Right hindlimb (tissue), 1 donor: ENCODE measurements at places on chromosomes 2 and 18.

GRCh38 chr2:60966507-60967405, 50.8 kb upstream of the PEX13 start:
- DNase-seq: no peak

DNA sequence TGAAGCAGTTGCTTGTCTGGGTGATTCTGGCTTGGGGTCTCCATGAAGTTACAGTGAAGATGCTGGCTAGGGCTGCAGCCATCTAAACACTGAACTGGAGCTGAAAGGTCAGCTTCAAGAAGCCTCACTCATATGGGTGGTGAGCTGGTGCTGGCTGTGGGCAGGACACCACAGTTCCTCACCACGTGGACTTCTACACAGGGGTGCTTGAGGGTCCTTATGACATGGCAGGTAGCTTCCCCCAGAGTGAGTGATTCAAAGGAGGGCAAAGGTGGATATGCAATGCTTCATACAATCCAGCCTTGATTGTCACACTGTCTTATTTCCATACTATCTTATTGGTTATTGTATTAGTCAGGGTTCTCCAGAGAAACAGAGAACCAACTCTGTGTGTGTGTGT, 6.0 kb downstream of the CD302 start:
- DNase-seq: no peak

- DNase-seq: no peak
Observed at GRCh38 chr2:202782940-202783558, 88.5 kb downstream of the ICA1L start.

DNA sequence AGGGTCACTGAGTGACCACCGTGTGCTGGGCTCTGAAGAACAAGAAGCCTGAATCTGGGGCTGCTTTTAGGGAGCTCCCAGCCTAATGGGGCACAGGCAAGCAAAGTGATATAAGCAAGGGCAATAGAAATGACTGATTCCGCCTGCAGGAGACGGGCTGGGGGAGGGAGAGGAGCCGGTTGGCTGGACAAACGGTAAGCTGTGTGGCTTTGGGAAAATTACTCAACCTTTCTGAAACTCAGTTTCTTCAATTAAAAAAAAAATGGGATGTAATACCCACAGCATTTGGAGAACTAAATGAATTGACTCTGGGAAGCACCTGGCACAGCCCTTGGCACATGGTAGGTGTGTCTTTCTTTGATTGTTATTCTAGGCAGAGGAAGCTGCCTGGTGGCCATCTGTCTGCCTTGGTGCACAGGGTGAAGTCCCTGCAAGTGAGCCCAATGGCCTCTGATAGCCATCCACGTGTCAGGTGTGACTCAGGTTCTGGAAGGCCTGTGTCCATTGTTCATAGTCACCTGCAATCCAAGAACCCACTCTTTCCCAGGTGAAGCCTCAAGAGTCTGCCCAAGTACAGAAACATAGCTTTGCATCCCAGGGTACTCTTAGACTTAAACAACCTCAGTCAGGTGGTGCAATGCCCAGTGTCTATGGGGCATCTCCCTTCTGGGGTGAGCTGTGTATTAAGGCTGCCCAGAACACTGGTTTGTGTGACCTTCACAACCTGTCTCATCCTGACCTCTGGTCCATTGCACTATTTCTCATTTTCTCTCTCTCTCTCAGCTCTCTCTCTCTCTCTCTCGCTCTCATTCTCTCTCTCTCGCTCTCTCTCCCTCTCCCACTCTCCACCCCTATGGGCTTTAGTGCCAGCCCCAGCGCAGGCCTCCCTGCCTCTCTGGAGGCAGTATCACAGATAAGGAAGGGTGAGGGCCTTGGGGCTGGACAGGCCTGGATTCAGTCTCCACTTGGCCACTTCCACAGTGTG, 30.0 kb upstream of the NTSR2 start:
- no peak for DNase-seq

DNA sequence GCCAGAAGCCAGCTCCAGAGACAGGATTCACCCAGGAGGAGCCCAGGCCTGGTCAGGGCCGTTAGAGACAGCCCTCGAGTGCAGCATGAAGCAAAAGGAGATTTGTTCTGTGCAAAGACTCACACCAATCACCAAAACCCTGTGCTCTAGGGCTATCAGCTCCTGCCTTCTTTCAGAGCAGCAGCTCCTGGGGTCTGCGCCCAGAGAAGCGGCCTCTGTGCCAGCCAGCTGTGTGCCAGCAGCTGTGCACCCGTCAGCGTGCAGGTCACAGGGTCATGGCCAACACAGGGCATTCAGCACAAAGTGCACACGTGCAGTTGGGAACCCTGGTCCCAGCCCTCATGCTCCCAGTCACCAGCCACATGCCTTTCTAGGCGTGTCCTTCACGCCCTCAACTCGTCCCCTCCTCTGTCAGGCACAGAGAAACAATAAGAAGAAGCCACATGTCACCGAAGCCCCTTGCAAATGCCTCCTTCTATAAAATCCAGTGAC, 49.3 kb downstream of the ZNF516 start:
- peak; percentile 54 for DNase-seq

GRCh38 chr18:62437235-62438017, 85.4 kb upstream of the ZCCHC2 start:
- DNase-seq: peak; percentile 32

DNA sequence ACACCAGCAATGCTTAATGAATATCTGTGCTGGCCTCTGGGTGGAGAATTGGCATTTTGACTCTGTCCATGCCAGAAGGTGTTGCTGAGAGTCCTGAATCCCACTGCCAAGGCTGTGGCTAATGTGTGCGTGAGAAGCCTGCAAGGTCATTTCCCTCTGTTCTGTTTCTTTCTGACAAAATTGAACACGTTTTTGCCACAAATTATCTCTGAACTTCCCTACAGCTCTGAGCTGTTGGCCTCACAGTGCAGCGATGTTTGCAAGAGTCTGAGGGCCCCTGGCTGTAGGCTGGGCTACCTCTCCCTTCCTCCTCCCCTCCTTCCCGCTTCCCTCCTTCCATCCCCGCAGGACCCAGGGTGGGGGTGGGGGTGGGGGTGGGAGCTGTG, 154.1 kb upstream of the HS6ST1 start:
- DNase-seq: no peak

- DNase-seq: no peak
Observed at GRCh38 chr2:225282858-225283710, 116.4 kb upstream of the NYAP2 start.

DNA sequence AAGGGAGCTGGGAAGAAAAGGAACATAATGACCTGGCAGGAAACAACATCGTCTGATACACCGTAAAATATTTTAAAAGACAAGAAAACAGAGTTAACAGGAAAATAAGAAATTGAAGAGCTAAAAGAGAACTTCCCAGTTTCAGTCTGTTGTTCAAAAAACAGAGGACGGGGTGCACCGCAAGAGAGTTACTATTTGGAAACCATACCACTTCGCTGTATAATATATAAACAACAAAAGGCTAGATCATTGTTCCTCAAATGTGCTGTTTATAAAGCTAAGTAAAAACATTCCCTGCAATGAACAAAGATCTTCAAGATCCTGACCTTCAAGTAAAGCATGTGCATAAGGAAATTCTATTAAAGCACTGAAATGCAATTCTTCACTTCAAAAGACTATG, 2.1 kb downstream of the PPP3R1 start:
- DNase-seq: no peak

DNA sequence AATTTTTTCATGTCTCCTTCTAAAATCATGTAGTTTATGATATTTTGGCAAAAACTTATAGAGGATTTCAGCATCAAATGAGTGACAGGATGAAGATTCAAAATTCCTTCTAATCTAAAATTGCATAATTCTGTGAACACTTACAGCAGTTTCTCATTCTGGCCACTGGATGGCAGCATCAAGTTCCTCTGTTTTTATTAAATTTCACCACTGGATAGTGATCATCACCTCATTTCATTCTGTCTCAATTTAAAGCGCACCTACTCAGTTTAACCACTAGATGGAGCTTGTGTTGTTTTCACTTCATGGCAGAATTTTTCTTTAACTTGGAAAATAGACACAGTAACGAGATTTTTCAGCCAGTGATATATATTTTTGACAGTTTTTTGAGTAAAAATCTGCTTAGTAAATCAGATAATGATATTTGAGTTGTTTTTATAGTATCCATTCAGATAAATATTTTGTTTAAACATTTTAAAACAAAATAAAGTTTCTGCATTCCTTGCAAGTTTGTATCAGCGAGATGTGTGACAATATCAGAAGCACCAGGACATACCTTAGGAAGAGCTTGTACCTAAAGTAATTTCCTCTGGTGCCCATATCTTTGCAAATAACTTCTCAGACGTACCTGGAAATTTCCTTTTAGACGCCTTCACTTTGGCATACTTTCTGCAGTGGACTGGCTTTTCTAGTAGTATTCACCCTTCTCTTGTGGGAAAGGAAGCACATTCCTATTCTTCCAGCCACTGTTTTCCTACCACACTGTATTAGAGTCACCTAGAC, 94.7 kb upstream of the ARHGAP15 start:
- peak; percentile 50 for DNase-seq

DNA sequence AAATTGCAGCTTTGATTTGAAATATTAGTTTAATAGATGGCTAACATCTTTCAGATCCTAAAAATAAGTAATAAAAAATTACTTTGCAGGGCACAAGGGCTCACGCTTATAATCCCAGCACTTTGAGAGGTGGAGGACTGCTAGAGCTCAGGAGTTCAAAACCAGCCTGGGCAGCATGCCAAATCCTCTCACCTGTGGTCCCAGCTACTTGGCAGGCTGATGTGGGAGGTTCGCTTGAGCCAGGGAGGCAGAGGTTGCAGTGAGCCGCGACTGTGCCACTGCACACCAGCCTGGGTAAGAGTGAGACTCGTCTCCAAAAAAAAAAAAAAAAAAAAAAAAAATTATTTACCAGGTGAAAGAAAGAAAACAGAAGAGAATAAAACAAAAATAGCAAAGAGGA, 449.8 kb downstream of the NRXN1 start:
- DNase-seq: no peak

GRCh38 chr2:135676031-135676430, 65.6 kb upstream of the UBXN4 start:
- no peak for DNase-seq

GRCh38 chr2:95079199-95079683, 42.4 kb downstream of the MRPS5 start:
- DNase-seq: no peak

DNA sequence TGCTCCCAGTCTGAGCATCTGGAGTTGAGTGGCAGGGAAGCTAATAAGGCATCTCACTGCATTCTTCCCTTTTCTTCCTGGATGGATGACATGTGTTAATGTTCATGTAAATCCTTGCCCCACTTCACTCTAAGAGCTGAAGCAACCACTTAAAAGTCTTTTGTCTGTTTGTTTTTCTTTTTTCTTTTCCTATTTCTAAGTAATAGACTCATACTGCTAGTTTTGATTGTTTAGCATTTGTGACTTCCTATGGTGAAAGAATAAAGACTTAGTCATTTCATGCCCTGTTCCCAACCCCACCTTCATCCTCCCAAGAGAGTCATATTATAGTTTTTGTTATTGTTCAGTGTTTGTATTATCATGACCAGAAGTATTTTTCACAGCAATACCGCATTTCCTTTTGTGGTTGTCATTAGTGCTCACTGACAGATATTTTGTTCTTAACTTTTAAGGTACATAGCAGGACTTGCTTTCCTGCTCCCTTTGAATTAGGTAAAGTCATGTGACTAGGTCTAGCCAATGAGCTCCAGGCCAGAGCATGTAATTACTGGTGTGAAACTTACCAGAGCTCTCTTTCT, 18.1 kb upstream of the SPP2 start:
- DNase-seq: no peak

DNA sequence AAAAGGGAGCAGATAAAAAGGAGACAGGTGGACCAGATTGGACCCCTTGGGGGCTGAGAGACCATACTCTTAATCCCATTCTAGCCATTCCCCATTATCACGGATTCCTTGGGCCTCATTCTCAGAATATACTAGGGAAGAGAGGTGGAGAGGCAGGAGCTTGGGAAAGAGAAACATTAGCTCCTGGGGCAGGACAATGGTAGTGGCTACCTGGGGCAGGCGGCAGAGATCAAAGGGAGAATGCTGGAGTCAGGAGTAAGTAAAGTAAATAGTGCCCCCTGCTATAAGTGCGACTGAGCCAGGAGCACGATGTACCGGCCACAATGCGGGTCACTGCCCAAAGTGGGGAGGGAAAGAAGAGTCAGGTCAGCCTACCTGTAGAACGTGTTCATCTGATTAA, 20.4 kb upstream of the IHH start:
- no peak for DNase-seq

- DNase-seq: no peak
Observed at GRCh38 chr2:66255136-66255535, 179.8 kb upstream of the MEIS1 start.
